MV-4-11 (cell line): ENCODE measurements at places on chromosomes 16 and 17.

DNA sequence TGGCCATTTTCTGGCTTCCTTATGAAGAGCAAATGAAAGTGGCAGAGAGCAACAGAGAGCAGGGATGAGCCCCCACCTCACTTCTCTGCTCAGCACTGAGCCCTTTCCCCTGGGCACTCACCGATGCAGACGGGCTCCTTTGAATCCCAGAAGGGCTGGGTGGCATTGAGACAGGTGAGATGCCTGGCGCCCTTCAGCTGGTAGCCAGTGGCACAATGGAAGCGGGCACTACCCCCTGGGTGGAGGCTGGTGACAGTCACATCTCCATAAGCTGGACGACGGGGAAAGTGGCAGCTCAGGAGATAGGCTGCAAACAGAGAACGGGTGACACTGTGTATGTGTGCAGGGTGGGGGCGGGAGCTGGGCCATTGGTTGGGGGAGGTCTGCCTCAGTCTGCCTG is 12.5 kb upstream of the PHF12 start:
- DNase-seq, result no peak

GRCh38 chr16:49589544-49590031 is 216.0 kb downstream of the C16orf78 start:
- DNase-seq, result peak; percentile 52

GRCh38 chr17:33511670-33512069 is 218.6 kb upstream of the ASIC2 start:
- DNase-seq, result peak; percentile 69

DNA sequence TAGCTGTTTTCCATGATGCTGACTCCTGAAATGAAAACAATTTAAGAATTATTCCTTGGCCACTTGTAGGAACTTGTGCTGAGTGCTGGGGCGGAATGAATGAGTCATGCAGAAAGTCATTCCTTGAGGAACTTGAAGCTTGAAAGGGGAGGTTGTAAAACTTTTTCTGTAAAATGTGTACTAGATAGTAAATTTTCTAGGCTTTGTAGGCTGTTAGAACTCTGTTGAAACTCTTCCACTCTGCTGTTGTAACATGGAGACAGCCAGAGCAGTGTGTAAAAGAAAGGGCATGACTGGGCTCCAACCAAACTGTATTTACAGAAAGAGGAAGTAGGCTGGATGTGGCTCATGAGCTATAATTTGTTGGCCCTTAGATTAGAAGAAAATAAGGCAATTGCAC is 46.1 kb downstream of the ABCA8 start:
- DNase-seq, result peak; percentile 99

- DNase-seq, result peak; percentile 69
Observed at GRCh38 chr17:48577946-48578615, at the start of gene HOXB4. Gene HOXB4 (minus strand): TSS chr17:48578350. CDS start chr17:48578319, 31 bp downstream.

- peak; percentile 80 for DNase-seq
Observed at GRCh38 chr16:27400751-27401620, 988 bp upstream of the IL21R start.

DNA sequence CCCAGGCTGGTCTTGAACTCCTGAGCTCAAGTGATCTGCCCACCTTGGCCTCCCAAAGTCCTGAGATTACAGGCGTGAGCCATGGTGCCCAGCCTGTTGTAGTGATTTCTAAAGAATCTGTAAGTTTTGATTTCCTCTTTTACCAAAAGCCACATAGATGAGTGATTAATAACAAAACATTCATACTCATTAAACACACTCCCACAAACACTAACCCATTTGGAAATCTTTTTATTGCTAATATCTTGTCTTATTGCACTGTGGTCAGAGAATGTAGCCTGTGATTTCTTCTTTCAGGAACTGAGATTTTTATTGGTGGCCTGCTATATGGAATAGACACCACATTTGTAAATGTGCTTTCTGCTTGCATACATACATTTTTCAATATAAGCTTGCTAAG is 31.6 kb downstream of the MYH10 start:
- DNase-seq, result no peak

DNA sequence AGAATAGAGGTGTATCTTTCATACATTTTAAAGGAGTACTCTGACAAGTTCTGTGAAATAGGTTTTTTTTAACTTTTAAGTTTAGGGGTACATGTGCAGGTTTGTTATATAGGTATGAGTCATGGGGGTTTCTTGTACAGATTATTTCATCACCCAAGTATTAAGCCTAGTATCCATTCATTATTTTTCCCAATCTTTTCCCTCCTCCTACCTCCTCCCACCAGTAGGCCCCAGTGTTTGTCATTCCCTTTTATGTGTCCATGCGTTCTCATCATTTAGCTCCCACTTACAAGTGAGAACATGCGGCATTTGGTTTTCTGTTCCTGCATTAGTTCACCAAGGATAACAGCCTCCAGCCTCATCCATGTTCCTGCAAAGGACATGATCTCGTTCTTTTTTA is 175.5 kb downstream of the CYB561 start:
- DNase-seq, result no peak

DNA sequence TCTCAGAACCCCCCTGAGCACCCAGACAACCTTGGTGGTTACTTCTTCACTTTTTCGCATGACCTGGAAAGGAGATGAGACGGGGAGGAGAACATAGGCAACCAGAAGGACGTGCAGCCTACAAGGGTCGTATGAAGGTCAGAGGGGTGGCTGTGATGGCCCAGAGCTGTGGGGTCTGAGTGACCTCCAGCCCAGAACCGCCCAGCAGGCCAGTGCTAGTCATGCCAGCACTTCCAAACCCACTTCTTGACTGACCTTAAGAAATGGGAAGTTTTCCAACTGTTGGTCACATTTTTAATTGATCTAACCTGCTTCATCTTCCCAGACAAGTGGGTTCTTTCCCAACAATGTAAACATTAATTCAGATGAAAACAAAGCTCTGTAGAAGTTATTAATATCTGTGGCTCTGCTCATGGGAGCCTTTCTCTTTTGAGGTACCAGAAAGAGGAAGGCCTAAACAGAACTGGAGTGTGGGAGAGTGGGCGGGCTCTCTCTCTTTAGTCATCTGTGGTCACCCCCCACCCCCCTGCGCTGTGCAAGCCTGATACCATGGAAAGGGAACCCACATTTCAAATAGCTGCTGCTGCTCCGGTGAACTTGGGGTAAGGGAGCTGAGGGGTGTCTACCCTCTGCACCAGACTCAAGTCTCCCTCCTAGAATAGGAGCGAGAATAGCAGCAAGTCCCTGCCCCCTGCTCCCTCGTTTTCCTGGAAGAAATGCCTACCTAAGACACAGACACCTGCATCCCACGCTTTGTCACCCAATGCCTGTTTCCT is 101.6 kb downstream of the RAB11FIP4 start:
- peak; percentile 93 for DNase-seq

DNA sequence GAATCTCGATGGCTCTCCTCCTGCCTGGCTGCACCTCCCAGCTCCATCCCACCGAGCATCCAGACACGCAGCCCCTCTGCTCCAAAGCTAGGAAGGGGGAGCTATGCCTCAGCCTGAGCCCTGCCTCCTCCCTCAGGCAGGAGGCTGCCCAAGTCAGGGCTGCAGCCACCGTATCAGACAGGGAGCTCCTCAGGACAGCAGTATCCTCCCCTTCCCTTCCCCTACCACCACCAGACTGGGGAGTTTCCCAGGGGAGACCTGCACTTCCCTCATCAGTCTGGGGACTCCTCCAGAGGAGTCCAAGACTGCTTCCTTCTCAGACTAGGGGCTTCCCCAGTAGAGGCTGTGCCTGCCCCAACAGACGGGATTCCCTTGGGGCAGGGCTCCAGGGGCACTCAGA is 17.5 kb downstream of the TMEM132E start:
- DNase-seq, result no peak

GRCh38 chr17:19457046-19457445 is 46.0 kb downstream of the RNF112 start:
- no peak for DNase-seq

- no peak for DNase-seq
Observed at GRCh38 chr17:39828443-39828842, 35.7 kb downstream of the IKZF3 start.

- DNase-seq, result no peak
Observed at GRCh38 chr17:13609941-13610340, 8.2 kb upstream of the HS3ST3A1 start.

DNA sequence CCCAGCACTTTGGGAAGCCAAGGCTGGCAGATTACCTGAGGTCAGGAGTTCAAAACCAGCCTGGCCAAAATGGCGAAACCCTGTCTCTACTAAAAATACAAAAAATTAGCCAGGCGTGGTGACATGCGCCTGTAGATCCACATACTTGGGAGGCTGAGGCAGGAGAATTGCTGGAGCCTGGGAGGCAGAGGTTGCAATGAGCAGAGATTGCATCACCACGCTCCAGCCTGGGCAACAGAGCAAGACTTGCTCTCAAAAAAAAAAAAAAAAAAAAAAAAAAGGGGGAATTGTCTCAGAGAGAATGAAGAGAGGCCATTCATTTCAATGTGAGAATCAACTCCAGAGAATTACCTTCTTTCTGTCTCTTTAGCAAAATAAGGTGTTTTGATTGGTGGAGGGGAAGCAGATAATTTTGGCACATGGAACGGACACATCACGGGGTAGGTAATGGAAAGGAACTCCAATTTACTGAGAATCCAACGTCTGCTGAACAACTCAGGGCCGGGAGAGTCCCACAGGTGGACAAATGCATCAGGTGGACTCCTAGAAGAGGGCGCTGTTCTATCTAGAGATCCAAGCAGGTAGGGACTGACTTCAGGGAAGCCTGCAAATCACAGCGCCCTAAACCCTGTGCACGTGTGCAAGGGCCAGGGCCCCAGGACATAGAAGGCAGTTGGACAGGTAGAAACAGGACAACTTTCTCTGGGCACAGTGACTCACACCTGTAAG is 77.5 kb downstream of the BMERB1 start:
- no peak for DNase-seq

DNA sequence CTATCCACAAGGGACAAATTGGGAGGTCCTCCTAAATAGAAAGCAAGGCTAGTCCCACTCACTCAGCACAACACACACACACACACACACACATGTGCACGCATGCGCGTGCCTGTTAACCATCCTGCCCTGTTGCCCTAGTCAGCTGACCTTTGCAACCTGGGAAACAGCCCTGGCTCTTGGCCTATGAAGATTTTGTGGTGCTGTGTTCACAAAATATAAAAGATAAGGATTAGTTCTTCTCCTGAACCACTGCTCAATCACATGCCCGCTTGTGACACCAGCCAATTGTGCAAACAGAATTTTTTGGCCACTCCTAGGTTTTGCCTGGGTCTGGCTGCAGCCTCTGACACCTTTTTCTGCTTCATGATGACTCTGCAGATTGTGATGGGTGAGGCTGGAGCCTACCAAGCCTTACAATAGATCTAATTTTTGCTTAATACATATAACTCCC is 3.3 kb upstream of the CES1 start:
- peak; percentile 33 for DNase-seq

DNA sequence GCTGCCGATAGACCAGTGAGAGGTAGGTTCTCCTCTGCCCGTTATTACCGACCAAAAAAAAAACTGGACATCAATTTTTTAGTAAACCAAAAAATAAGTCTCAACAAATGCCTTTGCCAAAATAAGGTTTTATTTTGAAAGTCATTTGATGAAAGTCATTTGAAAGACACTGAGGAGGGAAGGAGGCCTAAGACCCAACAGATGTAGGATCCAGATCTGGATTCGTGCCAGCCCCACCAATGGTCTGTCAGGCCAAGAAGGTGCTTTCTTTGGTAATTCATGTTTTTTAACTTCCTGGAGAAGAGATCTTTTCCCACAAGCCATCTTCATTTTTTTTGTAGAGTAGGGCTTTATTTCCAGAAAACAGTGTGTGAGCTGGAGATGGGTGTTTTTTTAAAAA is 18.1 kb downstream of the NTAN1 start:
- no peak for DNase-seq
